Stimulated activated CD4-positive, alpha-beta T cell treated with anti-CD3 and anti-CD28 coated beads, Interleukin-15, amount 100 ng/mL, for 48 hours (primary cell): ENCODE measurements at places on chromosomes 6 and 20.
A peak's percentile ranks its signal among the peaks of the same experiment; 100 is the strongest.

GRCh38 chr6:105691971-105692370, 289.1 kb upstream of the PREP start:
- no peak for DNase-seq

DNA sequence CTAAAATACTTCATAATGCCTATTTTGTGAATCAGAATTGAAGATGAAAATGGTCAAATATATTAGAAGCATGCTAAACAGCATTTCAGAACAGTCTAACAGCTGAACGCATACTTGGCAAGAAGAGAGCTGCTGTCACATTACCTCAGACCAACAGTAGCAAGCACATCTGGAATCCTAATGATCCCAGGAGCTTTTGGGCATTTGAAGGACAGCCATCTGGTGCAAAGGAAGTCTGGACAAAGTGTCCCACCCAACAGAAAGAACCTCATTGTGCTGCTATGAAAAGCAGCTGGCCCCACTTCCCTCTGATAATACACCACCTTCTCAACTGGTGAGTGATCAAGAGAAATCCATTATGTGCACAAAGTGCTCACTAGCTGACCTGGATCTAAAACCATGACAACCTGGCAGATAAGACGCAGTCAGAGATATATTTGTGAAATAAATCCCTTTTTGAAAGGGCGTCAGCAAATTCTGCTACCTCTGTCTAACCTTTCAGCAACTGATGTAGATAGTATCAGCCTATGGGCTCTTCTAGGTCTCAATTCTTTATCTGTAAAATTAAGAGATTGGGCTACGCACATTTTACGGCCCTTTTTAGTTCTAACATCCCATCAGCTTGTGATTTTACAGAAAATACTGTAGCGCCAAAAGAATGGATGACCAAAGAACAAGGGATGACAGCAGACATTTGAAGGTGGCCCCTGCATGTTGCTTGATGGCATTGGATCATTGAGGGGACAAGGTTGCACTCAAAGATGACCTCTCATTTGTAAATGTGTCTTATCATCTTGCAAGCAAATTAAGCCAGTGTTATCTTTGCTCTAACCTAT, 78.7 kb downstream of the SGK1 start:
- no peak for DNase-seq

- DNase-seq: no peak
Measured at GRCh38 chr20:45279992-45280391, 25.6 kb upstream of the SLPI start.

- no peak for DNase-seq
Measured at GRCh38 chr6:158514176-158514575, 45.7 kb upstream of the TMEM181 start.

GRCh38 chr6:77492530-77492929, 29.2 kb upstream of the HTR1B start:
- no peak for DNase-seq

GRCh38 chr6:155497273-155497672, 41.6 kb upstream of the NOX3 start:
- no peak for DNase-seq

GRCh38 chr6:144346719-144347447, 61.7 kb downstream of the UTRN start:
- DNase-seq: no peak

DNA sequence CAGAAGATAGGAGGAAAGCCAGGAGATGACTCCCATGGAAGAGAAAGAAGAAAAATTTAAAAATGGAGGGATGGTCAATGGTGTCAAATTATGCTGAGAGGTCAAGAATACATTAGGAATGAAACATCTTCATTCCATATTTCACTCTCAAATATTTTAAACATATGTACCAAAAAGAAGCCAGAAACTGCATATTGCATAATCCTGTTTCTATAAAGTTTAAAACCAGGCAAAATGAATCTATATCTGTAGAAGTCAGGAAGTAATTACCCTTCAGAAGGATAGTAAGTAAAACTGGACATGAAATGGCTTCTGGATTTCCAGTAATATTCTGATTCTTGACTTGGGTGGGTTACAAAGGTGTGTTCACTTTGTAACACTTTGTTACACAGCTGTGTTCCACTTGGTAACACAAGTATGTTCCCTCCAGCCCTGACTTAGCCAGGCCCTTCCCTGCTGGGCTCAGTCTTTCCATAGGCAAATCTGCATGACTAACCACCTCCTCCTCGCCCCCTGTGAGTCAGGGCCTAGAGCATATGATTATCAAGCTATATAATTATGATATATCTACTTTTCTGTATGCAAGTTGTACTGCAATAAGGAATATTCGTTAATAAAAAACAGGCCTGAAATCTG, 20.2 kb upstream of the C6orf141 start:
- DNase-seq: no peak

GRCh38 chr6:56073761-56074160, 173.6 kb downstream of the COL21A1 start:
- DNase-seq: no peak

DNA sequence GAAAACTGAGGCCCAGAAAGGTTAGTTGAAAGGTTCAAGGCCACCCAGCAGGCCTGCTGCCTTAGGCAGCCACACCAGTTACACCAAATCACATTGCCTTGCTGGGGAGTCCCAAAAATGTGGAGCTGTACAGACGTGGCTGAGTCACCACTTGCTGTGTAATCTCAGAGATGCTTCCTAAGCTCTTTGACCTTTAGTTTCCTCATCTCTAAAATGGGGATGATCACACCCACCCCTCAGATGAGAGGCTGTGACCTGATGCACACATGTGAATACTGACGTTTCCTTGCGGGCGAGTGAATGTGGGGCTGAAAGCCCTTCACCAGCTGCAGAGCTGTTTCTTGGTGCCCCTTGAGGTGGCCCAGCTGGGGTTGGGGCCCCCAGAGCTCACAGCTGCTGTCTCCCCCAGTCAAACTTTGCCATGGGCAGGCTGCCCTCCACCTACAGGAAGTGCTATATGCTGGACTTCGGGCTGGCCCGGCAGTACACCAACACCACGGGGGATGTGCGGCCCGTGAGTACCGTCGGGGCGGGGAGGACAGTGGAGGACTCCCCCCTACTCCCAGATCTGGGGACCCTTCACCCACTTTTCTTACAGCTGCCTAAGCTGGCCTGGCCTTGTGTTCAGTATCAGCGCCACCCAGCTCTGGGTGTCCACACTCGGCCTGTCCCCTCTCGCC, 11.0 kb downstream of the TTBK1 start:
- no peak for DNase-seq

DNA sequence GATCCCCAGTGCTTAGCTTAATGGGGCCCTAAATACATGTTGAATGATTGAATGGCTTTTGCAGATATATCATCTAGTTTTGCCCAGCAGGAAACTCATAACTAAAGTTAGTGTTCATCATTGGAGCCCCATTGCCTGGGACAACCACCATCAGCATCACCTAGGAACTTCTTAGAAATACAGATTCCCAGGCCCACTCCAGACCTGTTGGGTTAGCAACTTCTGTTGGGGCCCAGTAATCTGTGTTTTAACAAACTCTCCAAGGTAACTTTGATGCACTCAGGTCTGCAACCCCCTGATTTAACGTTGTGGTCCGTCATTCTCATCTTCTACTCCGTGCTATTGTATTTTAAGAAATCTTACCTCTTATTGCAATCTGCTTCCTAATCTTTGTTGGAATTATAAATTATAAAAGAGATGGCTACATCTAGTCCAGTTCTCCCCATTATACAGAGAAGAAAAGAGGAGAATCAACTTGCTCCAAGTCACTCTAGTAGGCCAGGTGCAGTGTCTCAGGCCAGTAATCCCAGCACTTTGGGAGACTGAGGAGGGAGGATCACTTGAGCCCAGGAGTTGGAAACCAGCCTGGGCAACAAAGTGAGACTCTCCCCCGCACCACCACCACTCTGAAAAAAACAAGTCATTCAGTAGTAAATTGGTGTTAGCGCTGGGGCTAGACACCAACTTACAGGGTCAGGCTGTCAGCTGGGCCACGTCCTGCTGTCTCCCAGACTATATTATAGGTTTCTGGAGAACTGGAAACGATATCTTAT, 13.7 kb downstream of the FOXP4 start:
- DNase-seq: no peak

GRCh38 chr6:101486124-101486523, 92.6 kb downstream of the GRIK2 start:
- no peak for DNase-seq

DNA sequence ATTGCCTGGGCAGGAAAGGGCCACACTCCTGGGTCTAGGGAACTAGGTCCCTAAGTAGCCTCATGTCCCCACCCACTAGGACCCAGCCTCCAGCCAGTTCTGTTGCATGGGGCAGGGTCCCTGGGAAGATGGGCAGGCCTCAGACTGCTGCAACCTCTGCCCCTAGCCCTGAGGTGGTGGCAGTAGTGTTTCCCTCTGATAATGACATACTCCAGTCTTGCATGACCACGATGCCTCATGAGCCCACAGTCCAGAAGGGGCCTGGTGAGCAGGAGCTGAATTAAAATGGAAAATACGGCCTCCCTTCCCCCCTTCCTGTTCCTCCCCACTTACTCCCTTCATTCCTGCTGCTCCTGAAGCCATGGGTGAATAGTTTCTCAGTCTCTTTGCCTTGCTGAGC, 36.0 kb upstream of the SCRT2 start:
- no peak for DNase-seq

DNA sequence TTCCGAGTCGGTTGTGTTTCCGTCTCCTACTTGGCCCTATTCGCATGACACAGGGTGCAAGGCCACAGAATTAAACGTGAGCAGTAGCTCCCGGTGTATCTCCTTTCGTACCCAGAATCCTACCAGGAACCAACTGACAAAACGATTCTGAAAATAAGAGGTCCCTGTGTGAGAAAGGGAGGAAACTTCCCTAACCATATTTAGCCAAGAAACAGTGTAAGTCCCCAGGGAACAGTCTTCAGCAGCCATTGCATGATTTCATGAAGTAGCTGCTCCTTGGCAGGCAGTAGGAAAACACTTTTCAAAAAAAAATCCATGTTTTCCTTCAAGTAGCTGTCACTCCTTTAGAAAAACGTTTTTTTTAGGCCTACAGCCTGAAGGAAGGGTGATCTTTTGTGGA, 46.9 kb downstream of the PDE10A start:
- no peak for DNase-seq

DNA sequence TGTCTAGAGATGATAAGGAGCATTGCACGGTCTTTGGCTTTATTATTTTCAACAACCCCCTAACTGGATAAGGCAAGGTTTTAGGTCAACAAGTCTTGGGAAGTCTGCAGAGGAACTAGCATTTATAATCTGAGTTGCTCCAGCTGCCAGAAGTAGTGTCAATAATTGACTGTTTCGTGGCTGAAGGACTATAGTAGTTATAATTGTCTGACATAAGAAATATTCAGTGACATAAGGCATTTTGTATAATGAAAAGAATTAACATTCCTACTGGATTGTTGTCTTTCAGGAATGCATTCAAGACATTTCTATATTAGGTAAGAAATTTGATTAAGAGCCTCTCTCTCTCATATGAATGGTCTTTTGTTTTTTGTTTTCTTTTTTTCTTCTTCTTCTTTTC, 136.9 kb upstream of the SGK1 start:
- no peak for DNase-seq

DNA sequence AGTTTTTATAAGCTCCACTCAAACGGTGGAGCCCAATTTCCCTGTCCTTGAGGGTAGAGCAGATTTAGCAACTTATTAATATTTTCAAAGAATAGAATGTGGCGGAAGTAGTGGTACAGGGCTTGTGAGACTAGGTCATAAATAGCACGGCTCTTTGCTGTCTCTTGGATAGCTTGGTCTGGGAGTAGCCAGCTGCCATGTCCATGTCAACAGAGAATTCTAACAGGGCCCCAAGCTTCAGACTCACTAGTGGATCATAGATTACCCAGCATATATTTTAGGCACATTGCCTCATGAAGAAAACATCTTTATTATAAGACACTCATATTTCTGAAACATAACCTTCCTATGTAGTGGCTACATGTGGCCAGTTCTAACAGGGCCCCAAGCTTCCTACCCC, 755.7 kb downstream of the HDGFL1 start:
- no peak for DNase-seq

DNA sequence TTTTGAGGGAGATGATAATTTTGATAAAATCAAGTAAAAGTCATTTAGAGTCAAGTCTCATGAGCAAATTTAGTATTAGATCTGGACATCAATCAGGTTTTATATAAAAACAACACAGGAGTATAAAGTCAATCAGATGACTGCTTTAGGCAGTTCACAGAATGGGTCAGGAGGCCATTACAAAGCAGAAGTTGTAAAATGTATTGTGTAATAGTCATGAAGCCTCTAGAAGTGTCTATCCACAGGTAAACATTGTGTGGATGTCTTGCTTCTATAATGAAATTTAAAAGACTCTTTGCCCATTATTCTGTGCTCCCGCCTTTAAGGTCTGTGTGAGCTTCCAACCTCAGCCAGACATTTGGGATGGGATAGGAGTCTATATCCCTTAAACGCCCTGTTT, 28.8 kb downstream of the MAP7 start:
- DNase-seq: no peak

GRCh38 chr20:38674092-38674764, 50.1 kb upstream of the SLC32A1 start:
- peak; percentile 51 for DNase-seq

DNA sequence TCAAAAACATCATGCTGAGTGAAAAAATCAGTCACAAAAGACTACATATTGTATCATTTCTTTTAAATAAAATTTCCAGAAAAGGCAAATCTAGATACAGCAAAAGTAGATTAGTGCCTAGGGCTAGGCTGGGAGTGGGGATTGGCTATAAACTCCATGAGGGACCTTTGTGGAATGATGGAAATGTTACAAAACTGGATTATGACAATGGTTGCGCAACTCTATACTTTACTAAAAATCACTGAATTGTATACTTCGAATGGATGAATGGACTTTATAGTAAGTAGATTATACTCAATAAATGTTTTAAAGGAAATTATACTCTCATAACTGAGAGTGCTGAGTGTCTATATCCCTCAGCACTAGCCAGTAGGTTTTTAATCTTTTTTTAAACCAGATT, 4.3 kb downstream of the HMGN3 start:
- no peak for DNase-seq
